HFFc6 (cell line): ENCODE measurements at places on chromosomes 4 and X. TPM values are rescaled to one million over a fixed set of nuclear protein-coding genes. Genes with fewer than 3 reads are reported as not detected.

- DNase-seq, result no peak
These were observed 199.9 kb downstream of the SHOX start for GRCh38 chrX:830532-830931.

DNA sequence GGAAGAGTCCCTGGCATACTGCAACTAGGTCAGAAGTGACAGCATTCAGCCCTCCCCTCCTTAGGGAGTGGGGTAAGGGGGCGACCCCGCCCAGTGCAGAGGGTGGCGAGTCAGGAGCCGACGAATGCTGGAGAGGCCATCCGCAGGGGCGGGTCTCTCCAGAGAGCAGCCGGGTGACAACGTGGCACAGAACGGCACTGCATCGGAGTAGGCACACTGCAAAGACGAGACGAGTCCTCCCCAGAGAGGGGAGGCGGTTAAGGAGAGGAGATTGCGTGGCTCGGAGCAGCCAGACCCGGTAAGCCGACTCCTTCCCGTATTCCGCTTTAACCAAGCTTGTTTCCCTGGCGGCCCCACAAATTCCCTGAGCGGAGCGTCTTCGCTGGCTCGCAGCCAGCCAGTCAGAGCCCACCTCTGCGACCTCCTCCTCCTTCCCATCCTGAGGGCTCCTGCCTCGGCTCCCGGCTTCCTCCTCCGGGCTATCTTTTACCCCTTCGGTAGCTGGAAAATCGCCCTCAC, 54.9 kb downstream of the LINC00632 start:
- peak; percentile 41 for DNase-seq

RRAGB gene
- 10.9 and 17.2 TPM in 2 replicates for total RNA-seq

GLUD2 gene
- total RNA-seq, result 0.20 to 0.28 TPM (median 0.21 TPM) in 3 replicates
